ENCODE measurements at places on chromosomes 5 and 9.

GRCh38 chr5:173823721-173824567 is 64.2 kb upstream of the CPEB4 start:
- DNase-seq, result no peak

- DNase-seq, result no peak
These were observed 1.3 kb downstream of the ENC1 start for GRCh38 chr5:74638970-74639806.

- DNase-seq, result no peak
These were observed 2.4 kb upstream of the DOK3 start for GRCh38 chr5:177511796-177512675.

DNA sequence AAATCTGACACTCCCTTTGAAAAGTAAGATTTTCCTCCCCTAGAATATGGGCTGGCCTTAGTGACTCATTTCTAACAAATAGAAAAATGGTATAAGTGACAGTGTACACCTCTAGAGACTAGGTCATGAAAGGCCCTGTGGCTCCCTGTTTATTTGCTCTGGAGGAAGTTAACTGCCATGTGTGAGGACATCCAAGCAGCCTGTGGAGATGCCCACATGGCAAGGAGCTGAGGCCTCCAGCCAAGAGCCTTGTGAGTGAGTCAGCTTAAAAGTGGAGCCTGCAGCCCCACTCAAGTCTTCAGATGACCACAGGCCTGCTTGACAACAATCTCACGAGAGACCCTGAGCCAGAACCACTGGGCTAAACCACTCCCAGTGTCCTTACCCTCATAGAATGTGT is 128.1 kb upstream of the LHFPL2 start:
- no peak for DNase-seq

DNA sequence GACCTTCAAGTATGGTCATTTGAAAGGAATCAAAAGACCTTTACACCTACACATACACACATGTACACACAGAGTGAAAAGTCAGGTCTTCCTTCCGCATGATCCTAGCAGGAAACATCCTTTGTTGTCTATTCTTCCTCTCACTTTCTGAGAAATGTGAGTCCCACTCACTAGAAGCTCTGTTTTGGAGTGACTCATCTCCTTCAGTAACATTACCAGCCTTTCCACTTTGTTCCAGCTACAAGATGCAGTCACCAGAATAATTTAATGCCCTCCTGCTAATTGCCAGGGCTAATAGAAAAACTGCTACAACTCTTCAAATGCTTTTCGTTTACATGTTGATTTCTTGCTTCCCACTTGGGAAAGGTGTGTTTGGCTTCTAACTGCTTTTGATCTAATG is 417.3 kb downstream of the RASEF start:
- no peak for DNase-seq

DNA sequence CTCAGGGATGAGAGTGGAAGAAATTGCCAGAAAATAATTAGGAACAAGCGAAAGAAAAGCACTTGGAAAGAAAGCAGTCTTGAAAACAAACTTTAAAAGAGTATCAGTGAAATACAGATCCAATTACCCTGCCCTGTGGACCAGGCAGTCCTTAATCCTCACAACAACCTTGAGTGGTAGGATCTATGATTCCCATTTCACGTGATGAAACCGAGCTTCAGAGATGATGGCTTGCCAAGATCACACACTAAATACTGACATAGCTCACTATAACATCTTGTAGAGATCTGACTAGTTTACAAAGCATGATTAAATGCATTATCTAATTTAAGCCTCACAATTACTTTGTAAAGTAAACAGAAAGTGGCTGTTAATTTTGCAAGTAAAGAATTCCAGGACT is 55.5 kb upstream of the ABCA1 start:
- no peak for DNase-seq

GRCh38 chr9:113574441-113575262 is 111.1 kb downstream of the RGS3 start:
- no peak for DNase-seq

DNA sequence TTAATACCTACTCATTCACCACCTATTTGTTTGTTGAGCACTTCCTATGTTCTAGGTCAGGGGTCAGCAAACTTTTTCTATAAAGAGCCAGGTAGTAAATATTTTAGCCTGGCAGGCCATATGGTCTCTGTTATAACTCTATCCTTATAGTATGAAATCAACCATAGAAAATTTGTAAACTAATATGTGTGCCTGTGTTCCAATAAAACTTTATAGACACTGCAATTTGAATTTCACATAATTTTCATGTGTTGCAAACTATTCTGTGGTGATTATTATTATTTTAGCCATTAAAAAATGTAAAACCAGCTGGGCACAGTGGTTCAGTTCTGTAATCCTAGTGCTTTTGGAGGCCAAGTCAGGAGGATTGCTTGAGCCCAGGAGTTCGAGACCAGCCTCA is 78.8 kb upstream of the GRHPR start:
- no peak for DNase-seq

DNA sequence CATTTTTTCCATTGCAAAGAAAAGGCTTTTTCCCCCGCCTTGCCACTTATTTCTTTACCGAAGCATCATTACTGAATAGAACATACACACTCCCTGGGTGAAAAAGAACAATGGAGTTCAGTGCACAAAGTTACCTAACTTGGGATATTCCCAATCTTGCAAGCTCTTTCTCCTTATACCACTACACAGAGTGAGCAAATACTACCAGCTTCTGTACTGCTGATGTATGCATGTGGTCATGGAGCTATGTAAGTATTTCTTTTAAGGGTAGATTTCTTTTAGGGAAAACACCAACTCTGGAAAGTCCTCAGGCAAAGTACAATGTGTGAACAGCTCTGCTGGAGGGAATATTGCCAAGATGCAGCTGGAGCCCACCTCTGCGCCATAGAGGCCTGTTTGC is 81.1 kb downstream of the AOPEP start:
- DNase-seq, result no peak

DNA sequence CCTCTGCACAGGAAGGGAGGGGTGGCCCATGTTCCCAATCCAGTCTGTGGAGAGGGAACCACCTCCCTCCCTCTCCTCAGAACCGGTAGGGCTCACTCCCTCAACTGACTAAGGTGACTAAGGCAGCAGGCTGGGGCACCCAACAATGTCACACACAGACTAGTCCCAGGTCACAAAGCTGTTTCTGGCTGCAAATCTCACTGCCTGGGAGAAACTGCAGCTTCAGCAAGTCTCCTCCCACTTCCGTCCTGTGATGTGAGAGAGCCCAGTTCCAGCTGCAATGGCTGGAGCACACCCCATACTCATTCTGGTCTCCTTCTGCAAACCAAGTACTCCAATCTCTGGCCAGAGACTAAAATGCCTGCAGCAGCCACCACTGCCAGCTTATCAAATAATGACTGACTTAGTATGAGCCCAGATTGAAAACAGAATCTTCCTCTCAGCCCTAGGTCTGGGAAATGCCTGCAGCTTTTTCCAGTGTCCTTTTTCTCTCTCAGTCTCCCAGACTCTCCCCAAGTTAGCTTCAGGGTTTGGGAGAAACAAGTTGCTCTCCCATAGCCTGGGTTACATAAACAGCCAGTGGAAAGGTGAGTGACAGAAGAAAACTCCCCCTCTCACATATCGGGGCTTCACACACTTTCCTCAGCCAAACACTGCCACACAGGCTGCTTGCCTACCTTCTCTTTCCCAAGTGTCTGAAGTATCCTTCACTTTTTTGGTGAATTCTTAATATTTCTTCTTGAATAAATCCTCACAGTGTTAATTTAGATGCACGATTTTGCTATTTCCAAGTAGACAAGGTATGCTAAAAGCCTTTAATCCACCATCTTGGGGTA is 247.4 kb upstream of the RASA1 start:
- DNase-seq, result no peak

GRCh38 chr5:166719991-166720390 is 1571.5 kb upstream of the WWC1 start:
- no peak for DNase-seq

DNA sequence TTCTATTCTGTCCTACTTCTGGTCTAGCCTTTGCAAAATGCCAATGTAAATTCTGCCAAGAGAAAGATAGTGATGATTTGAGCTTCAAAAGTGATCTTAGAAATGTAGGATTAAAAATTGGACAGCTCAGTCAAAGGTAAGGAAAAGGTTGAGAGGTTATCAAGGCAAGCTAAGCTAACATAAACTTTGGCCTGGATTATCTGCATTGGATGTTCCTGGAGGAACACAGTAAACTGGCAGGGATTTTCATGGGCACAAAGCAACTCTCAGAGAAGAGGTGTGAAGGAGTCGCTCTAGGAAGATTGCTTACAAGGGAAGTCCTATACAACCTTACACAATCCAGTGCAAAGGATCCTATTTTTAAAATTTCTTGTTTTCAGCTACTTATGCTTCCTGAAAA is 115.2 kb downstream of the JAKMIP2 start:
- DNase-seq, result no peak

- no peak for DNase-seq
These were observed 72.2 kb downstream of the CERT1 start for GRCh38 chr5:75439276-75439675.

DNA sequence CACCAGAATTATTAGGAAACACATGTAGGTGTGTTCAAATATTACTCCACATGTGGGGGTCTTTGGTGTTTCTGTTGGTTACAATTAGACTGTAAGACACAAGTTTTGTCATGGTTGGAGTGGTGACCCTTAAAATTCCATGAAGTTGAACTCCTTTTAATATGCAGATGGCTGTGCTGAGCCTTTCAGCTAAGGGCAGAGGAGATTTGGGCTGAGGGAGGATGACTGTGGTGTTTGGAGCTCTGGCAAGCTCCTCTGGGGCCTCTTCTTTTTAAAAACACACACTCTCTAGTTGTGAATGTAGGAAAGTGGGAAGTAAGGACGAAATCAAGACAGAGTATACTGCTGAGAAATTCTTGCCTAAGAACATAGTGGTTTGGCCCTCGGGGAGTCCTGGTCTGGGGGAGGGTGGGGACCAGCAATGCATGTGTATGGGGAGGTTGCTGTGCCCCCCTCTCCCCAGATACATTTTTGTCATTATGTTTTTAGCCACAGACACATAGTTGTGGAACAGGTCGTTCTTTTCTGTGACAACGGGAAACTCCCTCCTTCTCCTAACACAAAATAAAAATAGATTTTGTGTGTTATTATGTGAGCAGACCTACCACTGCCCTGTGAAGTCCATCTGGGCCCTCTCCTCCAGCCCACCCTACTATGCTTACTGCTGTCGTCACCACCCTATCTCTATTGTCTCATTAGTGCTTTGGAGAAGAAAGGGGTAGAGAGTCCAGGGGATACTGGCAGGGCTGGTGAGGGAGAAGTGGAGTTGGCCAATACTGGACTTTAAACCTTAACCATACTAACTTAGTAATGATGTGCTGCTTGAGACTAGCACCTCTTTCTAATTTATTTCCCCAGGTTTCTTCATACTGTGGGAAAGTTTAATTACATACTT is 10.0 kb downstream of the SMARCA2 start:
- DNase-seq, result no peak

GRCh38 chr5:167701051-167701450 is 590.4 kb upstream of the WWC1 start:
- no peak for DNase-seq

- no peak for DNase-seq
These were observed 2.1 kb upstream of the UIMC1 start for GRCh38 chr5:177008716-177009115.

DNA sequence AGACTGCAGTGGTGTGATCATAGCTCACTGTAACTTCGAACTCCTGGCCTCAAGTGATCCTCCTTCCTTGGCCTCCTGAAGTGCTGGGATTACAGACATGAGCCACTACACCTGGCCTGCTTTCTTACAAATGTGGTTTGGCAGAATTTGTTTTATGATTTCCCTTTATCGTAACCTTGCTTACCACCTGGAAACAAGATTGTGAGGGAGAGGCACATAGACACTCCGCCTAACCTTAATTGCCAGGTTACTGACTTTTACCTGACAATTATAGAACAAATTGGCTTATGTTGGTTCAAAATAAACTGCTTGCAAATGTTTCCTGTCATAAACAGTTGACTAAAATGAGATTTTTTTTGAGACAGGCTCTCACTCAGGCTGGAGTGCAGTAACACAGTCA is 26.8 kb upstream of the HMGCR start:
- DNase-seq, result no peak

DNA sequence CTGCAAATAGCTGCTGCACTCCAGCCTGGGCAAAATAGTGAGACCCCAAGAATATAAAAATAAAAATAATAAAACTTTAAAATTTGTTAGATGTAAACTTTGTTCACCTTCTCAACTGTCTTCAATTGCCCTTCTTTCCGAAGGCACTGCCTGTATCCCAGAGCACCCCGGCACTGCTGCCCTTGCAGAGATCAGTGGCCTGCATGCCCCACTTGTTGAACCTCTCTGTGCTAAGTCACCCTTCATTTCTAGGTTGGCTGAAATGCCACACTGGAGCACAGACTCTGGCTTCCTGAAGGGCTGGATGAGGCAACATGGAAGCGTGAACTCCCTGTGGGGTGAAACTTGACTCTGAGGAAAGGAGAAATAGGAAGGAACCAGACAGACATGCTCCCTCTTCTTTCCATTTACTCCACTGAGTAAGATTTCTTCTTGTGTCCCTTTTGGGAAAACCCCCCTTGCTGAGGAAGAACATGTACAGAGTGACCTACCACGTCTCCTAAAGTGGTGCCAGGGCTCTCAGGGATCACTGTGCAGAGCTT is 8.4 kb upstream of the JMY start:
- DNase-seq, result no peak

- DNase-seq, result no peak
These were observed 18.7 kb upstream of the C5orf34 start for GRCh38 chr5:43533646-43534045.

DNA sequence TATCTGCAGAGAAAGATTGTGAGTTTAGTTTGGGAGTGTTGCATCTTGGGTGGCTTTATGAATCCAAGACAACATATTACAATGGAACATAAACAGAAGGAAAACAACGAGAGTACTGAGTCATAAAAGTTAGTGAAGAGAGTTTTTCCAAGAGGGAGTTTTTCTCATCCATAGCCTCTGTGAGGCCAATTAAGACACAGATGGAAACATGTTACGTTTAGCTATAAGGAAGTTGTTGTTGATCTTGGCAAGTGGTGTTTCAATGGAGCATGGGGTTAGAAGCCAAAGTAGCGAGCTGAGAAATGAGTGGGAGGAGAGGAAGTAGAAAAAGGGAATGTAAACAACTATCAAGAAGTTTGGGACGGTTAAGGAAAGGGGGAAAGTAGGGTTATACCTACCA is 53.3 kb upstream of the SPATA31D4 start:
- no peak for DNase-seq

DNA sequence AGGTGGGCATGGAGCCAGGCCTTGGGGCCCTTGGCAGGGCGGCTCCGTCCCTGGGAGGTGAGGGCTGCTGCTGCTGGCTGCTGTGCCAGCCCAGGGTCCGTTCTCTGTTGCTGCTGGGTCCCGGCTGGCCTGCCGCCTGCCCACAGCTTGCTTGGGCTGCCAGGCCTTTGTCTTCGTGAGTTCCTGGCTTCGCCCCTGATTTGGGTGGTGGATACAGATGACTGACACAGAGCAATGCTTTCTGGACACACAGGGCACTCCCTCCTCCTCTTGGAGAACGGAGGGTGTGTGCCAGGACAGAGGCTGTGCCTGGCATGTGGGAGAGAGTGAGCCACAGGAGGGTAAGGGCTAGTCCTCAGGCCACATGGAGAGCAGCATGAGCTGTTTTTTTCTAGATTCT is 166.1 kb downstream of the MACROH2A1 start:
- DNase-seq, result no peak
